ENCODE measurements at places on chromosomes 7 and 10.

- DNase-seq = no peak
Observed at GRCh38 chr10:73906524-73907447, 4.1 kb upstream of the PLAU start.

- DNase-seq = no peak
Observed at GRCh38 chr7:54798530-54798929, 39.5 kb upstream of the SEC61G start.

- no peak for DNase-seq
Observed at GRCh38 chr7:127948930-127949329, 82.3 kb downstream of the LRRC4 start.

DNA sequence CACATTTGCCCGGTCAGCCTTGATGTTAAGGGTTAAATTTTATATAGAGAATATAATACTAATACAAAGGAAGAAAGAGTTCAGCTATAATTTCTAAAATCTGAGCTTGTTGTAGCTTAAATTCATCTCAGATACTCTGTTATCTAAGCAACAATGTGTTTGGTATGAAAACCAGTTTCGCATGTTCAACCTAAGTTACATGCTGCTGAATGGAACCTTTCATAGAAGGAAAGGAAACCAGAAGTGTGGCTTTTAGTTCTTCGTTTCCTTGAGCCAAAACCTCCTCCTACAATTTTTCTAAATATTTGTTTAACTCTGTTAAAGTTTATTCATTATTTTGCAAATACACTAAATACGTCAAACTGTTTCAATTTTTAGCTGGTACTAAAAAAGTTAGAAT lies 18.5 kb downstream of the AGR2 start:
- no peak for DNase-seq

DNA sequence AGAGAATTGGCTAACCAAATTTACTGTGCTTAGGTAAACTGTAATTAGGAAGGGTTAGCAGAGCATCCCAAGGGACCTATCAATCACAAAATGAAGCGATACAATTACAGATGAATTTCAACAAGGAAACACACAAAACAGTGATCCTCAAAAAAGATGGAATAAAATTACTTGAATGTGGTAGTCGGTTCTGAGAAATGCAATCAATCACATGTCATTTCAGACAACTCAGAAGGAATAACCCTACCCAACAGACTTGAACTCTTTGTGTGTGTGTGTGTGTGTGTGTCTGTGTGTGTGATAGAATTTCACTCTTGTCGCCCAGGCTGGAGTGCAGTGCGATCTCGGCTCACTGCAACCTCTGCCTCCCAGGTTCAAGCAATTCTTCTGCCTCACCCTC lies 43.5 kb downstream of the ST8SIA6 start:
- DNase-seq = no peak

DNA sequence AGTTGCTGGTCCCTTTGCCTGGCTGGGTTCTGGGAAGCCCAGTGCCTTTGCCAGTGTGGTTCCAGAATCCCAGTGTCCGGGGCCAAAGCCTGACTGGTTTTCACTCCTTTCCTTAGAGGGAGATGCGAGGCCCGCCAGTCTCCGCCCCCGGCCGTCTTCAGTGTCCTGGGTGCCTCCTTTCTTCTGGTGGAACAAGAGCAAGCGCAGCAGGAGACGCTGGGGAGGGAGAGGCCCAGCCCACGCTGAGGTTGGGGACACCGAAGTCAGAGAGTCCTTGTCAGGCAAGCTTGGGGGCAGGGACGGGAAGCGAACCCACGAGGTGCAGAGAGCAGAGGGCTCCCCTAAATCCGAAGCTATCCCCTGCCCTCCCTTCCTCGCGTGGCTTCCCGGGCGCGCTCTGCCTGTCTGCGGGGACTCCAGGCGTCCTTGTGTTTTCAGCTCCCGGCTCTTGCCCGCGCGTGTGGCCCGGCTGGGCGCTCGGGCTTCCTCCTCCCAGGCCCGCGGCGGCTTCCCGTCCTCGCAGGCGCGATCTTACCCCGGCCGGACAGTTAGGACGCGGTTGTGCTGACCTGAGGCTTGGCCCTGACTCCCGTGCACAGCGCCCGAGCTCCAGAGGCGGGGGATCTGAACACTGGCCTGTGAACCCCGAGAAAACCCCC lies 60.6 kb upstream of the UBE3C start:
- no peak for DNase-seq

DNA sequence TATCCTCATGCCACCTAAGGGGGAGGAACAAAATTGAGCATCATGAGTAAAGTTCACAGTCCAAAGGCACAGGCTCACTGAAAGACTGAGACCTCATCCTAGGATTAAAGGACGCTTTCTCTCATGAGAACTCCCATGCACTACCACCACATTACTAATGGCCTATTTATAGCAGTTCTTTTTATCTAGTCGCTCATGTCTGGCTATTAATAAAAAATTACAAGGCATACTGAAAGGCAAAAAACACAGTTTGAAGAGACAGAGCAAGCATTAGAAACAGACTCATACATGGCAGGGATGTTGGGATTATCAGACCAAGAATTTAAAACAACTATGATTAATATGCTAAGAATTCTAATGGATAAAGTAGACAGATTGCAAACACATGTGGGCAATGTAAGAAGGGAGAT lies 46.0 kb upstream of the CDK13 start:
- DNase-seq = no peak

GRCh38 chr10:83680470-83680891 lies 458.8 kb upstream of the GHITM start:
- no peak for DNase-seq

DNA sequence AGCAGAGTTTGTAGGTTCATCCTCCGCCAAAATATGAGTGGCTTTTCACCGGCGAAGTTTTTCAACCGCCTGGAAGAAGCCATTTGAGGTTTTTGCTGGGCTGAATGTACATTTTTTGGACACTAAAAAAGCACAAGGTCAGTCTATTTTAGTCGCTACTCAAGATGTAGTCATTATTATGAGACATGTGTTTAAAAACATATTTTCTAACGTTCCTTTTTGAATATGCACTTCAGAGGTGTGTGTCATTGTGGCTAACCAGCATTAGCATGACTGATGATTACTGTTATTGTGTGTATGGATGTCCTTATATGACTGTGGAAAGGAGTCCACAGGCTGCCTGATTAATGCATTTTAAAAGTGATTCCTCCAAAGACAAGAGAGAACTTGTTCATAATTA lies 605.4 kb downstream of the INHBA start:
- DNase-seq = no peak

DNA sequence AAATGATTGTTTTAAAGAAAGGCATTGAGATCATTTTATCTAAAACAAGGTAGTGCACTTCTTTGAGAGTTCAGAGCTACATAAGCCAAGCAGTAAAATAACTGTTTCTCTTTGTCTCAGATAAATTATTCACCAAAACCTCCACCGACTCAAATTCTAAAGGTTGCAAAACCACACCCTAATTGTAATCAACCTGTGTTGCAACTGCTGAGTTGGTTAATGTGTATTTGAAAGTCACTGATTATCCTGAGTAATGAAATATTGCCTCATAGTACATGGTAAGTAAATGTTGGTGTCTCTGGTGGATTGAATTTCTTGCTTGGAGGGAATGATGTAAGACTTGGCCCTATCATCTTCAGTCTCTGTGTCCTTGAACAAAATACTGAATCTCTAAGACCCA lies 35.9 kb upstream of the CYP2C9 start:
- DNase-seq = no peak

DNA sequence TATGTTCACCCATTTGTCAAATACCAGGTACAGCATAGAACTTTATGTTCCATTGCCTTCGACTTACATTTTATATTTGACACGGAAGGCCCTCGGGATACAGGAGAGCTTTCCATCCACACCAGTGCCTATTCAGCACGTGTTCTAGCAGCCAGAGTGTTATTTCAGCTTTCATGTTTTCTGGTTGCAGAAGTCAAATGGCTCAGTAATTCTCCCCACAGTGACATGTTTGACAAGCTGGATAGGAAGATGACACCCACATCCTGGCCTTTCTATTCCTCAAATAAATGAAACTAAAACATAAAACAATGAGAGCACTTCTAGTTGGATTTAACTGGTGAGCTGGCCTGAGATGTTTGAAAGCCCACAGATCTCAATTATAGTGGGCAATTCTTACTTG lies 173.4 kb downstream of the SORCS1 start:
- no peak for DNase-seq

- DNase-seq = no peak
Observed at GRCh38 chr10:113933894-113934532, 79.6 kb downstream of the NHLRC2 start.

DNA sequence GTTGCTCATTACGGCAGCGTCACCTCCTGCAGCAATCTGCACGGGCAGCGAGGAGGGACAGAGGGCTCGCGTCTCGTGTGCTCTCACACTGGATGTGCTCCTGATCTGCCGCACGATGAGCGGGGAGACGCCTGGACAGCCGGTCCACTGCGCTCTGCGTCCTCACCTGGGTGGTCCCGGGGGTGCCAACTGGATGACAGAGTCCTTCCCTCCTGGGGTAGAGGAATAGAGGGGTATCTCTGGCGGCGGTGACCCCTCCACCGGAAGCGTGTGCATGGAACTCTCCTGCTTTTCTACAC lies 3.4 kb downstream of the FAM20C start:
- no peak for DNase-seq

- DNase-seq = no peak
Observed at GRCh38 chr7:130365088-130365487, 15.2 kb upstream of the CPA1 start.

GRCh38 chr7:26858241-26858715 lies 6.1 kb downstream of the SKAP2 start:
- no peak for DNase-seq

DNA sequence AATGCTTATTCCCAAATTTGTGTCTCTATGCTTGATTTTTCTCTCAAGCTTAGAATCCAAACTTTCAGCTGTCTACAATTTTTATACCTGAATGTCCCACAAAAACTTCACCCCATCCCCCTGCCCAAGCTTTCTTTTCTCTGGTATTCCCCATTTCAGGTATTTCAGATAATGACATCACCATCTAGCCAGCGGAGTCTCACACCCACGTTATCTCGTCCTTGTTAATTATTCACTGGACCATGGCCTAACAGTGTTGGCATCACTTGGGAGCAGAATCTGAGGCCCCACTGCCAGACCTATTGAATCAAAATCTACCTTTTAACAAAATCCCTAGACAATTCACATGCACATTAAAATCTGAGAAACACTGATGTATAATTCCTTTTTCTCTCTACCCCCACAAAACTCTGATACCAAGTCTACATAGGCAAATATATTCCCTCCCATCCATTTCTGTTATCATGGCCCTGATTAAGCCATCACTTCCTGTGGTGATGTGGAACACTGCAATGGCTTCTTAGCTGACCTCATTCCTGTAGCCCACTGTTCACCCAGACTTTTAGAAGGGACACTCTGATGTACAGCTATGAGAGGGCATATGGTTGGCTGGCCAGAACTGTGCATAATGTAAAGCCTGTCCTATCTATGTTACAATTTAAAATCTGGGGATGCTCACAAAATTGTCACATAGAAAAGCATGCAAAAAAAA lies 31.4 kb downstream of the ZNF438 start:
- DNase-seq = no peak

- DNase-seq = no peak
Observed at GRCh38 chr10:125082881-125083575, 77.3 kb downstream of the CTBP2 start.

- no peak for DNase-seq
Observed at GRCh38 chr7:55099066-55099820, 80.4 kb downstream of the EGFR start.

DNA sequence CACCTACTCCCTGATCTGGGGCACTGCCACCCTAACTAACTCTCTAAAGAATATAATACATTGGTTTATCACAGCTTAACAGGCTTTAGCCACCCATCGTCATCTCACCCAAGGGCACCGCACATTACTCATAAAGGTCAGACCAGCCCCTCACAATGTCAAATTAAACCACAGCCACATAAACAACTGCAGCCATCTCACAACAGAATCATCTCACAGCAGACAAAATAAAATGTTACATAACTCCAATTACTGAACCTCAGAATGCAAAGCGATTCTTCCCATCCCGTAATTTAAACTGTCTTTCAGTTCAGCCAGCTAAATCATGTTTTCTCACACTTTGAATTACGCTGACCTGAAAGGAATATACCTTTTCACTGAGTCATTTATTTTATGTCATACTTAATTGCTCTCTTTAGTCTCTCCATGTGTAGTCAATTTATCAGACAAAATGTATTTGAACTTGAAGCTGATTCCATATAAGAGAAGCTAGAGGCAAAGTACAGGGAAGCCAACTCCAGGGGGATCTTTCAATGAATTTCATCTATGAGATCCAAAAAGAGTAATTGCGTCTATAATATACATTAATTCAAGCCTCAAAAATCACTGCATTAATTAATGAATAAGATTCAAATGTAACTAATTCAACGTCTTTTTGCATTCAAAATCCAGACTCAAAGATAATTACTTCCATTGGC lies 96.9 kb upstream of the NEBL start:
- no peak for DNase-seq

- peak; percentile 43 for DNase-seq
Observed at GRCh38 chr7:139635526-139636302, 112.2 kb downstream of the CLEC2L start.

GRCh38 chr7:47322731-47323130 lies 259.2 kb downstream of the TNS3 start:
- DNase-seq = no peak

- no peak for DNase-seq
Observed at GRCh38 chr7:37320848-37321468, 127.7 kb downstream of the ELMO1 start.

GRCh38 chr7:49483142-49483541 lies 290.3 kb upstream of the VWC2 start:
- no peak for DNase-seq

DNA sequence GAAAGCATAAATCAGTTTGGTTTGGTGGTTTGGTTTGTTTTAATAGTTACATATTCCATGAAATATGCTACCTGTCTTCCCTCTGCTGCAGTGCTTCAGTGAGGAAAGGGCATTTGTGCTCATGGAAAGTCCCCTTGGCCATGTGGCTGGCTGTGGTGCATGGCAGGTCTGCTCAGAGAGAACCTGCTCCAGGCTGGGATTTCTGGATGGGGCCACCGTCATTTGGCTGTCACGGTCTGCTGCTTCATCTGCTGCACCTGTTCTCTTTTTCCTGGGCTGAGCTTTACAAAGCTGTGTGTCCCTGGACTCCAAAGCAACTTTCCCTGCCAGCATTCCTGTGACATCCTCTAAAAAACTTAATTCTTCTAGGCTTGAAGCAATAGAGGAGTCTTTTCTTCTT lies 8.9 kb downstream of the CDK14 start:
- no peak for DNase-seq

DNA sequence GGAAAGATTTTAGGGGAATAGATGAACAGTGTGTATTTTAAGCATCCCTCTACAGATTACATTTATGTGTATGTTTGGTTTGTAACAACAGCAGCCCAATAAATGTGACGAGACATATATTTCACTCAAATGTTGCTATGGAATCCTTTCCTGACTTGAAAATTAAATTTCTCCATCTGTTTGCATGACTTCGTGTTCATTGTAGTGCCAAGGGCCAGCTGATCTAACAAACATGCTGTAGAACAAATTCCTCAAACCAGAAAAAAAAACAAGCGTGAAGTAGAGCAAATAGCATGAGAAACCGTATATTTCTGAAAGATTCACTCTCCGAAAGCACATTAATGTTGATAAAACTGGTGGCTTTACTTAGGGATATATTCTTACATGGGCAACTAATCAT lies 87.8 kb downstream of the NRCAM start:
- no peak for DNase-seq

GRCh38 chr10:11824825-11825224 lies 1.7 kb downstream of the PROSER2 start:
- no peak for DNase-seq

GRCh38 chr10:12782537-12782936 lies 219.0 kb downstream of the CCDC3 start:
- peak; percentile 23 for DNase-seq
